ENCODE measurements at places on chromosomes 2 and 18. TPM values are rescaled to one million over a fixed set of nuclear protein-coding genes. Genes with fewer than 3 reads are reported as not detected.

The CXXC1 gene
- 92.2 TPM for total RNA-seq

The FOXD4L1 gene
- 0.17 TPM for total RNA-seq

The STK17B gene
- total RNA-seq, result 24.0 TPM

The CCDC150 gene
- 2.7 TPM for total RNA-seq

The MPV17 gene
- 62.6 TPM for total RNA-seq

The ABCG8 gene
- total RNA-seq, result 2.6 TPM

The DAPL1 gene
- not detected for total RNA-seq

The SNED1 gene
- 40.9 TPM for total RNA-seq

DNA sequence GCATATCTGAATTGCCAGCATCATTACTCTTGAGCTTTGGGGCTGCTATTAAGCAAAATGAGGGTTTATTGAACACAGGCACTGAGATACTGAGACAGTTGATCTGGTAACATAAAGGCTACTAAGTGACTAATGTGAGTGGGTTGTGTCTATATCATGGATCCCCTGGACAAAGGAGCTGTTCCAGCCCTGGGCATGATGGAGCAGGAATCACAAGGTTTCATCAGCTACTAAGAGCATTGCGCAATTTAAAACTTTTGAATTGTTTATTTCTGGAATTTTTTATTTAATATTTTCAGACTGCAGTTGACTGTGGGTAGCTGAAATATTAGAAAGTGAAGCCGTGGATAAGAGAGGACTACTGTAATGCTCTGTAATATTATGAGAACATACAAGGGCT lies 73.5 kb downstream of the MGAT5 start:
- no peak for DNase-seq

GRCh38 chr2:185862657-185863398 lies 124.2 kb downstream of the FSIP2 start:
- no peak for DNase-seq

DNA sequence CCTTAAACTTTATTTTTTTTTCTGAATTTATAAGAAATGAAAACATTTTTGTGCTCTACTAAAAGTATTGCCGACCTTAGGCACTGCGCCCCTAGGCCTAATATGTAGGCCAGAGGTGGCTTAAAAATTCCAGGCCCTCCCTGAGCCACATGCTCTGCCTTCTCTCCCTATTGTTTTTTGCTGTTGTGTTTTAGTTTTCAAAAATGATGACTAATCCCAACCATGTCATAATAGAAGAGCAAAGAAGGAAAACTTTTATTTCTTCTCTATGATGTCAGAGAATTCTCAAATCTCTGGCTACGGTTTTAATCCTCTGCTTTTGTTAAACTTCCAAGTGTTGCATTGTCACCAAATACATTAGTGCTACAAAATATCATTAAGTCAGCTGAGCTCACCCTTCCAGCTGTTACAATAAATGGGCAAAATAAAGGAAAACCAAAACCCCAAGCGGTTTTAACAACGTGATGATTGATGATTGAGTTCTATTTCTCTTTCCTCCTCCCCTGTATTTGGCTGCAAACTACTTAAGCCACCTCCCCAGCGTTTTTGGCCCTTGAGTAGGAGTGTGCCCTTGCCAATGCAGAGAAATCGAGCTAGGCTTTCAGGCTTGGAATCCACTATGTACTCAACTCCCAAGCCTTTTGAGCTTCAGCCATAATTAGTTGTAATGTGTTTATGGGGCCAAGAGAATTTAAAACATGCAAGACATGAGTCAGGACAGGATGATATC lies 163.5 kb upstream of the POU3F3 start:
- DNase-seq, result no peak

DNA sequence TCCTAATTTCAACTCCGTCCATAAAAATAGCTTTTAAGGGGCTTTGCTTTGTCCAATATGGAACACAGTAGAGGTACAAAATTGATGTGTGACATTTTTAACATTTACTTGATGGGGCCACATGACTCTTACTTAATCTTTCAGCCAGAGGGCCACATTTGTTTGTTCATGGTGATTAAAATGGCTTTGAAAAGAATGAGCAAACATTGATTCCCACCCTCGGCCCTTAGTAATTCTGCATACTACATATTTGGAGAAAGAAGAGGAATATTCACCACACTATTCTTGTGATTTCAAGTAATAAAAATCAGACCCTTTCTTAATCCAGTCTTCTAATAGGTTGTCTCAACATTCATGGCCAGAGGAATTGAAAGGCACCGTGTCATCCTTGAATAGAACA lies 17.5 kb downstream of the ARPC2 start:
- no peak for DNase-seq

- no peak for DNase-seq
Observed at GRCh38 chr18:48740851-48741485, 202.1 kb downstream of the CTIF start.

GRCh38 chr18:21101172-21101571 lies 10.4 kb downstream of the ROCK1 start:
- DNase-seq, result no peak

DNA sequence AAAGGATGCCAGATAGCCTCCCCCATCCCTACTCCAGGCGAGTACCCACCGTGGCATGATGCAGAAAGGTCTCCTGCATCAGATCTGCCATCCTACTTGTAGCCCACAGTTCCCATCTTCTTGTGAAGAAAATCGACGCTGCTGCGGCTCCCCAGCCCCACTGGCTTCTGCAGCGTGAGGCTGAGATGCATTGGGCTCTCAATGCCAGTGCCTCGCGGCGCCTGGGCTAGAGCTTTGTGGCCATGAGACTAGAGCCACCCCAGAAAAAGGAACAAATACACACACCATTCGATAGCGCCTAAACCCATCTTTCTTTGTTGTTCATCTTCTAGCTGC lies 2.8 kb downstream of the NOL4 start:
- no peak for DNase-seq

DNA sequence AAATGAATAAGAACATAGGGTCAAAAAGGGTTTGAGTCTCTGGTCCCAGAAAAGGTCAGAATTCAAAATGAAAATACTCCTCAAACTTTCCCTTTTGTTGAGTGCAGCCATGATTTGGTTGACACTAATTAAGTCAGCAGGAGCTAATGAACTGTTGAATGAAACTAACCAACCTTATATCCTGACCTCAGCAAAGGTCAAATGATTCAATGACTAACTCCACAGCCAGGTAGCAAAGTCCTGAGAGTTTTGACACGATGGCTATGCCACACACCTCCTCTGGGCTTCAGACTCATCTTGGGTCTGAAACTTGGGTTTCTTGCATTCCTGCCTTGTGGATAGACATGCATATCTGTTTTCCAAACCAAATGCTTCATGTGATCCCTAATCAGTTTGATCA lies 172.3 kb downstream of the INO80D start:
- DNase-seq, result no peak

DNA sequence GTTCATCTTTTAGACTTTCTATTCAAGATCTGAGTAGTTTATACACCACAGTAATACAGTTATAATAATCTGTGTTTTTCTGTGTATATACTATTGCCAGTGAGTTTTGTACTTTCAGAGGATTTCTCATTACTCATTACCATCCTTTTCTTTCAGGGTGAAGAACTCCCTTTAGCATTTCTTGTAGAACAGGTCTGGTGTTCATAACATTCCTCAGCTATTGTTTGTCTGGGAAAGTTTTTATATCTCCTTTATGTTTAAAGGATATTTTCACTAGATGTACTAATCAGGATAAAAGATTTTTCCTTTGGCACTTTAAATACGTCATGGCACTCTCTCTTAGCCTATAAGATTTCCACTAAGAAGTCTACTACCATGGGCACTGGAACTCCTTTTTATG lies 705.5 kb downstream of the SLC4A3 start:
- DNase-seq, result no peak

- no peak for DNase-seq
Observed at GRCh38 chr18:42632801-42633200, 482.7 kb downstream of the RIT2 start.

GRCh38 chr2:60104514-60105505 lies 448.6 kb downstream of the BCL11A start:
- DNase-seq, result no peak

DNA sequence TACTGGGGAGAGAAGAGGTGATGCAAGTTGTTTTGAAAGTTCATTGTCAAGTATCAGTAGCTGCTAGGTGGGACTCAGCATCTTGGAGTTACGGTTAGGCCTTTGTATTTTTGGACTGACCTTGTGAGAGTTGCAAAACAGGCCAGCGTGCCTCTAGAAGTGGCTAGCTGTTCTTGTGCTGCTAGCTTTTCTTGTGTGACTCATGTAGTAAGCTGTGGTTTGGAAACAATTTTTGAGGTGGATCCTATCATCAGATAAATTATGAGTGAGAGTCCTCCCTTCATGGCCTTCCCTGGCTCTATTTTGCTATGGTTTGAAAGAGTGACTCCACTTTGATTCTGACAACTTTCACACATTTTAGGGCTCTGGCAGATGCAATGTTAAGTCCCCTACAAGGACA lies 409.2 kb upstream of the HS6ST1 start:
- no peak for DNase-seq

- DNase-seq, result no peak
Observed at GRCh38 chr2:222869252-222869560, 8.4 kb downstream of the ACSL3 start.

DNA sequence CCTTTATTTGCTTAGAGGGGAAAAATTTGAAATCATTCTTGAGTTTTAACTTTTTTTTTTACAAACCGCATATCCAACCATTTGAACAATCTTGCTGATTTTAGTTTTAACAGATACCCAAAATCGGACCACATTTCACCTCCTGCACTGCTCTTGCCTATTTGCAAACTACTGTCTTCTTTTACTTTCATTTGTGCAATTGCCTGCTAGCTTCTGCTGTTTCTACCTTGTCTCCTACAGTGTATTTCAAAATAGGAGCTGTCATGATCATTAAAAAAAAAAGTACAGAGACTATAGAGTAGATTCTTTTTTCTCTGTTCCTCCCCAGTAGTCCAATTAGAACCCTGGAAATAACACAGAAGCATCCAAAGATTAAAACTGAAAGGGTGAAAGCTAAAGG lies 1081.2 kb downstream of the SOCS6 start:
- no peak for DNase-seq

- DNase-seq, result no peak
Observed at GRCh38 chr2:42775186-42775585, 11.3 kb upstream of the OXER1 start.

- no peak for DNase-seq
Observed at GRCh38 chr2:220356076-220356475, 728.6 kb downstream of the SLC4A3 start.

DNA sequence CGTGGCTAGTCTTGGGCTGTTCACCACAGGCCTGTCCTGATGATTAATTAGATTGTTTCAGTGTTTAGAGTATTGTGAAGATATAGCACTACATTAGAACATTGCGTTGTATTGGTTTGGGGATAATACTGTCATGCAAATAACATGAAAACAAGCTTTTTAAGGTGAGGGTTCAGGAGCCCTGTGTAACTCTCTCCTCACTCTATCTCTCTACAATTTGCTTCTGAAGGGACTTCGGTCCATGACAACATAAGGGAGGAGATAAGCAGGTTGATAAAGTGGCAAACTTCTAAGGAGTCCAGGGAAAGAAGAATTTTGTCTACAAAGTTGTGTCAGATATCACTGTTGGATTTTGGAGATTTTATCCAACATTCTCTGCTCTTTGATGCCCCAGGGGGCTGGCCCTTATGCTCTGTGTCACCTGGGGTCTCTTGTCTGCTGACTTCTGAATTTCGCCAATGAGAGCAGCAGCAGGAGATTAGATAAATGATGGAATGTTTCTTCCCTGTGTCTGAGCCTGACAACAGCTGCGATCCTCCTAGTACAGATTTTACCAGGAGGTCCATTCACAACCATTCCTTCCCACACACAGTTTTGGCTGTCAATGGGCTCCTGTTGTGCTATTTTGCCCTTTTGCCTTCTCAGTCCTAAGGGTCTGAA lies 3.3 kb downstream of the TNP1 start:
- DNase-seq, result no peak

DNA sequence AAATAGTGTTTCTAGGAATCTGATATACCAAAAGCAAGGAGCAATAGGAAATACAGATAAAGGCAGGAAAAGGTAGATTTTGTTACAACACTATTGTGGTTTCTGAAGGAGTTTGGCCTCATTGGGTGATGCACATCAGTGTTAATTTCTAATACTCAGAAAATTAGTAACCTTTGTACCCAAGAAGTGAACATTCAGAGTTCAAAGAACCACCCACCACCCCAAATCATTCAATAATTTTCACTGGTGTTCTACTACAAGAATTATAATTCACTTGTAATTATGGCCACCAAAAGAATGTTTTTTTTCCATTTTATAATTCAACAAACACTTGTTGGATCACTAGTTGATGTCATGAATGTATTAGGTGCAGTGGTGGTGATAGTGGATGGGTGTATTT lies 183.3 kb downstream of the UBE2E3 start:
- no peak for DNase-seq

DNA sequence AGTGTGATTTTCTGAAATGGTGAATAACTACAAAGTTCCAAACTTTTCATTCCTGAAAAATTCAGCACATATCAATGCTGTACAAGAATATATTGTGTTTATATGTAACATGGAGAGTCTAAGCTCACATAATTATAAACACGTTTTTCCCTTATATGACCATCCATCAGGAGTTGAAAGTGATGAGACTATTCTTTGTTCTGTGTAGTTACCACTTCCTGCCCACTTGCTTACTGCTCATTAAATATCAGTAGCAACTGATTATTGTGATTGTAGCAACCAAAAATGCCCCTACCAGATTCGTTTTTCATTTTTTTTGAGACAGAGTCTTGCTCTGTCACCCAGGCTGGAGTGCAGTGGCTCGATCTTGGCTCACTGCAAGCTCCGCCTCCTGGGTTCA lies 30.8 kb downstream of the OTX1 start:
- DNase-seq, result no peak

DNA sequence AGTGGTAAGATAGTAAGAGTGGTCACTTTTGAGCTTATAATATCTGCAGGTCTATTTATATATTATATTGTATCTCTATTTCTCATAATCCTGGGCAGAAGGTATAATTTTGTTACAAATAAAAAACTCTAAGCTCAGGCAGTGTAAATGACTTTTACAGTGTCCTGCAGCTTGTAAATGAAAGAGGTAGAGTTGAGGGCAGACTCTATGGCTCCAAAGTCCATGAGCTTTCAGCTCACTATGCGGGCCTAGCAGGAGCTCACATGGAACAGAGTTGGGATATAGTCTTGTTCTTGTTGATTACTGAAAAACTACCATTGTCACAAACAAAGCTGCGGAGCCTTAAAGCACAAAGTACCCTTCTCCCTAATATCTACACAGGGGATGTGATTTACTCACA lies 361.4 kb downstream of the LNPK start:
- no peak for DNase-seq

DNA sequence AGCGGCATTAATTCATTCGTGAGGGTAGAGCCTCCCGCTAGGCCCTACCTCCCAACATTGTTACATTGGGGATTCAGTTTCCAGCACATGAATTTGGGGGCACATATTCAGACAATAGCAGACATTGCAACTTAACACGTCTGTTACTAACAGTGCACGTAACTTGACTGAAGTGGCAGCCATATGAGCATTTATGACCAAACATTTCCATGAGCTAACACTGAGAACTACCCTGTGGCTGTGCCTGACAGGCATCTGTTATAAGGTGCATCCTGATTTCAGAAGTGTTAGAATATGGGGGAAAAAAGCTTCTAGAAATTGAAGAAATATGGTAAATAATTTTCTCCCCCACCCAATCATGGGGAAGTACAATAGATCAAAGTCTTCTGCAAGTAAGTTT lies 24.5 kb downstream of the MALT1 start:
- DNase-seq, result no peak

- no peak for DNase-seq
Observed at GRCh38 chr2:101858910-101859309, 132.8 kb upstream of the IL1R2 start.

Data from mucosa of gallbladder (tissue), 1 donor.